ENCODE measurements at places on chromosomes 7 and 10.

DNA sequence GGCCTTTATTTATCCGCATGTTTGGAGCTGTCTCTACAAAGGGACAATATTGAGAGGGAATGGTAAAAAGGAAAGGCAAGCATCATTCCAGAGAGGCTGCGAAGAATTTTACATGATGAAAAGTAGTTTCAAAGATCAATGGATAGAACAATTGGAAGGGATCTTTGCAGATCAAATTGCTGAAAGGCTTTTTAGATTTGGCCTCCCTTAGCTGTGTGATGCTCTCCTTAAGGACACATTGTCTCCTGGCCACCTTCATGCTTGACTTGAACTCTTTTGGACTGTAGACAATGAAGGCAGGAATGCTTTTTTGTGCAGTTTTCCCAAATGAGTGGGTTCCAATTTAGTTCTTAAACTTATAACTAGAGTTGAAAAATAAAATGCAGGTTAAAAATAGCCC is 344.7 kb downstream of the ARL4A start:
- DNase-seq = no peak

DNA sequence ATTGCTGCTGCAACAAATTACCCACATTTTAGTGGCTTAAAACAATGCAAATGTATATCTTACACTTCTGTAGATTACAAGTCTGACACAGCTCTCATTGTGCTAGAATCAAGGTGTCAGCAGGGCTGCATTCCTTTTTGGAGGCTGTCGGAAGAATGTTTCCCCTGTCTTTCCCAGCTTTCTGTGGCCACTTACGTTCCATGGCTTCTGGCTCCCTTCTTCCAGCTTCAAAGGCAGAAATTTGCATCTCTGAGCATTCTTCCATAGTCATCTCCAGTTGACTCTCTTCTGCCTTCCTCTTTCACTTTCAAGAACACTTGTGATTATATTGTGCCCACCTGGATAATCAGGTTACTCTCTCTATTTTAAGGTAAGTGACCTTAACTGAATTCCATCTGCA is 125.3 kb downstream of the GPR158 start:
- DNase-seq = no peak

GRCh38 chr10:114694752-114695151 is 36.7 kb upstream of the ABLIM1 start:
- no peak for DNase-seq

- DNase-seq = no peak
Observed at GRCh38 chr10:95395947-95396449, 105.2 kb upstream of the PDLIM1 start.
